ENCODE measurements at places on chromosomes 1 and 21.

DNA sequence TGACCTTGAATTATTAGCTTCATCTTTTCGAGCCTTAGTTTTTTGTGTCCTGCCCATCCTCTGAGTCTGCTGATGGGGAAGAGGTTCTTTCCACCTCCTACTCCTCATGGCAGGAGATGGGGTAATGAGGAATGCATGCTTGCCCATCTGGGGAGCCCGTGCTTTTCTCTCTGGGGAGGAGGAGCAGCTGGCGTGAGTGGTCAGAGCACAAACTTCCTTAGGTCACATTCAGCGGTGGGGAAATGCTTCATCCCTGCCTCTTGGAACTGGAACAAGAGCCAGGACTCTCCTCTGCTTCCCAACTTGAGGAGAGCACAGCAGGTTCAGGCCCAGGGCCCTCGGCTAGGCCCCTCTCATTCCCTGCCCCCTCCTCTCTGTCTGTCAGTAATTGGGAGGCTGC, 155.0 kb downstream of the PCNX2 start:
- DNase-seq, result no peak

GRCh38 chr1:48817505-48818114, 40.9 kb upstream of the BEND5 start:
- DNase-seq, result no peak

- DNase-seq, result no peak
Observed at GRCh38 chr1:53754484-53755312, 15.7 kb upstream of the GLIS1 start.

DNA sequence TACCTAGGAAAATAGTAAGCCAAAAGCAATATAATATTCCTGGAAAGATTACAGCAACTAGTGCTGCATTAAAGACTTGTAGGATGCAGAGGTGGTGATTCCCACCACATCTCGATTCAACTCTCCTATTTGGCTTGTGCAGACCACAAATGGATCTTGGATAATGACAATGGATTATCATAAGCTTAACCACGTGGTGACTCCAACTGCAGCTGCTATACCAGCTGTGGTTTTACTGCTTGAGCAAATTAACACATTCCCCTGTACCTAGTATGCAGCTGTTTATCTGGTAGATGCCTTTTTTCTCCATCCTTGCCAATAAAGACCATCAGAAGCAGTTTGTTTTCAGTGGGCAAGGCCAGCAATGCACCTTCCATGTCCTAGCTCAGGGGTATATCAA, 542.7 kb upstream of the ADGRL4 start:
- DNase-seq, result no peak

DNA sequence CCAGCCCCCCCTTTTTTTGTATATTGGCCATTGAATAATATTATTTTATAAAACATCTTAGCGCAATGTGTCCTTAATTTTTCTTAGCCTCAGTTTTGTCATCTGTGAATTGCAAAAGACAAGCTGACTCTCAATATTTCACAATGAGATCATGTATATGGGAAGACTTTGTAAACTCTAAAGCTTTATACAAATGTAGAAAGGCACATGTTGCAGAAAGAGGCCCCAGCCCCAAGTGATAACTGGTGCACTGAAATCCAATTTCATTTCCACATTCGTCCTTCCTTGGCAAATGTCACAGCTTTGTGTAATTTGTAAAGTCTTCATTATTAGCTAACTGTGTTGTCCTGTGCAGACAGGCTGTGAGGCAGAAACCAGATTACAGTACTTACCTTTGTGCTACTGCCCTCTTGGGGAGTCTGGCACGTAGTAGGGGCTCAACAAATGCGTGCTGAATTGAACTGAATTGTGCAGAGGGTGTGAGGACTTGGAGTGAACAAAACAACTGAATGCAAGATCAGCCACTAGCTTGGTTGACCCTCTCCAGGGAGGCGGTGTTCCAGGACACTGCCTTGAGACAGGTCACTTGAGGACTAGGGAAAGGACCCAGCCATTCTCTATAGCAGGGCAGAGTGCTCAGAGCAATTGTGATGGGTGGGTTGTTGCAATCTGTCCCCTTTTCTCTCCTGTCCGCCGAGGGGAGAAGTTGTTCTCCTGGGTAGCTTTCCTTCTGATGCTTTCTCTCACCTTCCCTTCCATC, 74.6 kb downstream of the LMO4 start:
- no peak for DNase-seq

DNA sequence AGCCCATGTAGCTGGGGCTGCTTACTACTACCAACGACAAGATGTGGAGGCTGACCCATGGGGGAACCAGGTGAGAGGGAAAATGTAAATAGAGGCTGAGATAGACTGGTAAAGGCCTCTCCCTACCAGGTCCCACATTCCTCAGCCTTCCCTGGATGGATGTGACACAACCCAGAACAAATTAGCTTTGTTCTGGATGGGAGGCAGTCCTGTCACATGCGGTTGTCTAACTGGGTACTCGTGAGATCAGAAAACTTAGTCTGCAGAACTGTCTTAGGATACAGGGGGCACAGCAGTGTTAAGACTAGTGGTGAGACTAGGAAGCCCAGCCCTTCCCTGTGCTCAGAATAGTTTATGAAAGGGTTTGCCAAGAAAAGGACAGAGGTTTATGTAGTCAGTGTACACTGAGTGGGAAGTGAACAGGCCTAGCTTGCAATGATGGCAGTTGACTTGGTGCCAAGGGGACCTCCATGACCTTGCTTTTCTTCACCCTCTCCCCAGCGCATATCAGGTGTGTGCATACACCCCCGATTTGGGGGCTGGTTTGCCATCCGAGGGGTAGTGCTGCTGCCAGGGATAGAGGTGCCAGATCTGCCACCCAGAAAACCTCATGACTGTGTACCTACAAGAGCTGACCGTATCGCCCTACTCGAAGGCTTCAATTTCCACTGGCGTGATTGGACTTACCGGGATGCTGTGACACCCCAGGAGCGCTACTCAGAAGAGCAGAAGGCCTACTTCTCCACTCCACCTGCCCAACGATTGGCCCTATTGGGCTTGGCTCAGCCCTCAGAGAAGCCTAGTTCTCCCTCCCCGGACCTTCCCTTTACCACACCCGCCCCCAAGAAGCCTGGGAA, 8.4 kb downstream of the MMACHC start:
- DNase-seq, result no peak
